Epithelial cell of prostate (primary cell): ENCODE measurements at places on chromosomes 2 and 18.

DNA sequence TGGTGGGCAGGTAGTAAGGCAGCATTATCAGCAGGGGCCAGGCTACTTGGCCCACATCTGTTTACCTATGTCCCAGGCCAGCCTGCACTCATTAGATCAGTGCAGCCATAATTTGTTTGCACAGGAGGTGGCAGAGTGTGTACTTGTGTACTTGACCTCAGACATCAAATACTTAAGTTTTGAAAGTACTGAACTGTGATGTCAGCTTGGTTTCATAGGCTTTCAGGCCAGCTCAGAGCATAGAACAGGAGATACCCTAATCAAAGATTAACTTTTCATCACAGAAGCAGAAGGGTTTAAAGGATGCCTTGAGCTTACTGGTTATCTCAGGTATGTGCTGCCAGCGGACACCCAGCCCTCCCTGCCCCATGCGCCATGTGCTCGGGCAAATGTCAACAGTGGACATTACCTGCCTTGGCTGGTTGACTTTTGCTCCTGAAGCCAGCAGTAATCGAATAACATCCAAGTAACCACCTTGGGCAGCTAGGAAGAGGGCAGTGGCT, 33.2 kb downstream of the ANKRD29 start:
- DNase-seq: no peak

DNA sequence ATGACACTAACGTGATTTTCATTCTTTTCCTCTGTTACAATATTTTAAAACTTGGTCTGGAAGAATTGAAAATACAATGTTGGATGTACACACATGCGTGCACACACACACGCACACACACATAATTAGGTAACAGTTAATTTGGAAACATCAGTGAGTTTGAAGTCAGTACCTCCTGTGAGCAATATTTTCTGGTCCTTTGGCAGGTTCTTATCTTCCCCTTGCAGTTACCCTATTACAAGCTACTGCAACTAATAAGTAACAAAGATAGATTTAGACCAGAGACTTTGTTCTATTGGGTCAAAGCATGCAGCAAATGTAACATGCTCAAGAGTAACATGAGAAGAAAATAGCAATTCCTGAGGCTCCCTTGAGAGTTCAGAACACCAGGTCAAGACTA, 73.3 kb downstream of the ZNF385B start:
- no peak for DNase-seq

GRCh38 chr2:133713049-133713580, 144.9 kb upstream of the NCKAP5 start:
- DNase-seq: no peak

DNA sequence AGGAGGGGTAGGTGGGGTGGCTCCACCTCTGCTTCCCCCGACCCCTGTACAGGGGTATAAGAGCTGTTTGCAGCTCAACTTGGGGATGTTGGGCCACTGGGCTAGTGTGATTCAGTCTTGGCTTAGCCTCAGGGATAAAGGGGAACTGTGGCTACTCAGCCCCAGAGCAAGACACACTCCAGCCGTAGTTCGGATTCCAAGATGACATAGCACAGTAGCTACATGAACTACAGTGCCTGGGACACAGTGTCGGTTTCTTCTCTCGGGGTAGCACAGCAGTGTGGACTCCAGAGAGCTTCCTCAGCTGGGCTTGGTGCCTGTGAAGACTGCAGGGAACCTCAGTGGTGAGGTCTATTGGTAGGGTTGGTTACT, 21.1 kb downstream of the CARF start:
- DNase-seq: no peak

- DNase-seq: no peak
These were observed 247.9 kb downstream of the CMPK2 start for GRCh38 chr2:6617794-6618193.

- no peak for DNase-seq
These were observed 292.0 kb downstream of the GBX2 start for GRCh38 chr2:235876099-235876679.
